ENCODE measurements at places on chromosomes 12 and 14. TPM values are rescaled to one million over a fixed set of nuclear protein-coding genes. Genes with fewer than 3 reads are reported as not detected.

RDH11 gene
- 65.3 TPM for total RNA-seq

IRAK3 gene
- 2.9 TPM for total RNA-seq

DNA sequence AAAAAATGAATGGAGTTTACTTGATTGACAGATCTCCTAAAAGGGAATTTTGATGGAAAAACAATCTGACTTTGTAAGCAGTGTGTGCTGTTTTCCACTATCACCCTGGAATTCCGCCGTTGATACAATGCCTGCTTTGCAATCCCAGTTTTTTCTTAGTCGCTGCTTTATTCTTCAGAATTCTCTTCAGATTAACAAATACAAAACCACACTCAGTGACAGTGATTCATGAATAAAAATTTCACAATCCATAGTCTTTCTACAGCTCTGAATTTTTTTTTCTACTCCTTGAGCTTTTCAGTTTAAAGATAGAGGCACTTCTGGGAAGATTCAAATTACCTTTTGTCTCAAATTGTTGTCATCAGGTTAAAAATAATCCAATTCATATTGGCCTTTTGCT is 44.6 kb upstream of the KITLG start:
- no peak for DNase-seq

- DNase-seq: no peak
Observed at GRCh38 chr12:110012137-110012536, 12.9 kb downstream of the ANKRD13A start.

- peak; percentile 4 for DNase-seq
Observed at GRCh38 chr12:105554223-105554678, 223.8 kb downstream of the C12orf75 start.

GRCh38 chr12:49974231-49974675 is 1.5 kb downstream of the AQP6 start:
- DNase-seq: no peak

DNA sequence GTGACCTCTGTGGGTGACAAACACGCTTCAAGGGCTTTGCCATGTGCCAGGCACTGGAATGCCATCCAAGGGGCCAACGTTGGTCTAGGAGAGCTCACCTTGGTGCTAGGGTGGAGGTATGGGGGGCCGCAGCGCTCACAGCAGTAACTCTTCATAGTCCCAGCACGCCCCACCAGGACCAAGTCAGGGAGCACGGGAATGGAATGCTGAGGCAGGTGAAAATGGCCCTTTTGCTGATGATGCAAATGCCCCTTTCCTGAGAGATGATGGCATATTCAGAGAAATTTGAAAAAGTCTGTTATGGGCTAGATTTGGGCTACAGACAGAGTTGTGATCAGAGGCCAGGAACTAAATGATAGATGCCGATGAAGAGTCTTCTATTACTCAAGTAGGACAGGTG is 10.0 kb upstream of the FAM181A start:
- no peak for DNase-seq

- peak; percentile 99 for DNase-seq
Observed at GRCh38 chr14:61355892-61356325, 34.5 kb downstream of the PRKCH start.

All from glomerular endothelial cell (primary cell).